ENCODE measurements at places on chromosomes 2 and 18.

GRCh38 chr2:12970861-12971260 lies 254.1 kb downstream of the TRIB2 start:
- no peak for DNase-seq

DNA sequence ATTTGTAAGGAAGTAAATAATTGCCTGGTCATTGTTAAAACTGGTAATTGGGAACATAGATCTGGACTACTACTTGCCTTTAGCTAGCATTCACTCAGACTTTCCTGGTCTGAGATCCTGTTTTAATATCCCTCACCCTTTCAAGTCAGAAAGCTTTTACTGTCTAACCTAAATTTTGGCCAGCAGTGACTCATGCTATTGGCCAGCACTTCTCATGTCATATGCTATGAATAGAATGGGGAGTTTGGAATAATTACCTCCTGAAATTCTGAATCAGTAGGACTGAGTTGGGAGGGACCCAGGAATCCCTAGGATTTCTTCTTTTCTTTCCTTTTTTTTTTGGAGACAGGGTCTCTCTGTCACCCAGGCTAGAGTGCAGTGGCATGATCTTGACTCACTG lies 19.3 kb downstream of the STK36 start:
- no peak for DNase-seq

GRCh38 chr2:31274401-31275075 lies 40.6 kb downstream of the EHD3 start:
- no peak for DNase-seq

GRCh38 chr2:171347591-171348032 lies 86.2 kb downstream of the METTL8 start:
- no peak for DNase-seq

DNA sequence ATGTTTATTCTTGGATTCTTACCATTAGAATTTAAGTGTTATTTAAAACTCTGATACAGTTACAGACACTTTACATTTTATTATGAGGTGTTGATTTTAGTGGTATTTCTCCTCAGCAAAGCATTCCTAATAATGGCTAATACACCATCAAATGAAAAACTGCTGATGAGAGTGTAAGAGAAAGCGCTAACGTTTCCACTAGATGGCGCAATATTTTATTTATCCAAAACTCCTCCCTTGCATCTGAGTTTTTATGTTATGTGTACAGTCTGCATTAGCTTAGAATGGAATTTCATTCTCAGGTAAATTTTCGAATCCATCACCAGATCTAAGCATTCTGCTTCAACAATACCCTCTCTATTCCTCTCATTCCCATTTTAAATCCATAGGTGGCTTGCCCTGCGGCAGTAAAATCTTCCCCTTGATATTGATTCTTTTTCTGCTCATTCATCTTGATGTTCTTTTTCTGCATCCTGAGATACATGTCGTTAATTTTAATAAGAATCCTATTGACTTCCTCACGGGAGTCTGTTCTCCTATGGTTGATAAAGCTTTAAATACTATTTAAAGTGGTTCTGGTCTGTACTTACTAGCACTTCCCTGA lies 53.9 kb downstream of the PRKRA start:
- DNase-seq, result no peak

- DNase-seq, result no peak
Observed at GRCh38 chr2:10269291-10269690, 33.4 kb upstream of the HPCAL1 start.

DNA sequence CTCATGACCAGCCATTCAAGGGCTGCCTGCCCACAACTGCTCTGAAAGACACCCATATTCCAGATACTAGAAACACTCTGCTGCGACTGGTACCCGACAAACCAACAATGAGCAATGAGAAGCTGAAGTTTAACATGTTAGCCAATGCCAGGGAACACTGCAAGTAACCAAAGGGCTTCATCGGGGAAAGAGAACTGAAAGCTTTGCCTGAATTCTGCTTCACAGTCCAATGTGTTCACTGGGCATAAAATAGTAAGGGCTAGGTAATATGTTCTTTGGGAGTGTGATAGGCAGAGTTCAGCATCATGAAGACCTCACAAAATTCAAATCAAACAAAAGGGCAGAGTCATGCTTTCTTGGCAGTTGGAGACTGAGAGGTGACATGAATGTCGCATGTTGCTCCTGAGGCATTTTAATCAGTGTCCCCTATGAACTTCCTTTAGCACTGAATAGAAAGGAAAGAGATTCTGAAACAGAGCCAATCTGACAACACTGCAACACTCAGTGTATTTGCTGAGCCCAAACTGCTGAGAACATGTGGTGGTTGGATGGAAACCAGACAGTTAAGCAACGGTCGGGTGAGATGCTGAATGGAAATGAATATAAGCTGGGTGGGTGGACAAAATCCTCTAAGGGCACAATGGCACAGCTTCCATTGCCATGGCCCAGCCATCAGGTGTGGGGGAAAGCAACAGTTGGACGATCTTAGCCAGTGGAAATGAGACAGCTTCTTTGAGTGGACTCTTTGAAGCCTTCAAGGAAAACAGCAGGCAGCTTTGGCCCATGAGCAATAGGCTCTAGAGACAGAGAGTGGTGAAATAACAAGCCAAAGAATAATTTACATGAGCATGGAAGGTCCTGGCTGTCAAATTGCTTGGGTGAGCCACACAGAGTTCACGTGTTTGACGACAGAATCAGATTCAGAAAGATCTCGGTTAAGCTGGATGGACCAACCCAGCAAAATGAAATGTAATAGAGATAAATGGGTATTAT lies 277.5 kb downstream of the AFF3 start:
- no peak for DNase-seq

- DNase-seq, result no peak
Observed at GRCh38 chr18:72868585-72869225, 918 bp upstream of the NETO1 start.

DNA sequence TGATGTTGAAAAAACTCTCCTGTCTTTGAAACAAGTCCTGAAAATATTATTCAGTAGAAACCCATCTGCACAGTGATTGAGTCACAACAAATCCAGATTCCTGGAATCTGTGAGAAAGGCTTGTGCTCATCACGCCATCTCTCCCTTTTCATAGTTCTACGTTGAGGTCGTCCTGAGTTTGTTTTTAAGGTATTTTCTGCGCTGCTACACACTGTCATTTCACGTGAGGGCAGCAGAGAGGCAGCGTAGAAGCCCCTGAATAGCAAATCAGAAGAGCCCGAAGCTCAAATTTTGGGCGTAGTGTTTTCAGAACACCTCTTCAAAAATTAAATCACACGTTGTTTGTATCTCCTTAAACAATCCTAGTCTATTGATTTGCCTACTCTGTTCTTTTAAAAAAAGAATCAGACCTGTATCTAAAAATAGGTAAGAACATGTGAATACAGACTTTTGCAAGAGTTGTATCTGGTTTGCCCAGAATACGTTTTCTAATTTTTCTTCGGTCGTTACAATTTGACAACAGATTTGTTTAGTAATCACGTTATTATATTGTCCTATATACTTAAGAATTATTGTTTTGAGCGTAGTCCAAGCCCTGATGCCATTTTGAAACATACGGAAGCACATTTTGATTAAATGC lies 61.6 kb upstream of the SLC38A11 start:
- DNase-seq, result no peak

DNA sequence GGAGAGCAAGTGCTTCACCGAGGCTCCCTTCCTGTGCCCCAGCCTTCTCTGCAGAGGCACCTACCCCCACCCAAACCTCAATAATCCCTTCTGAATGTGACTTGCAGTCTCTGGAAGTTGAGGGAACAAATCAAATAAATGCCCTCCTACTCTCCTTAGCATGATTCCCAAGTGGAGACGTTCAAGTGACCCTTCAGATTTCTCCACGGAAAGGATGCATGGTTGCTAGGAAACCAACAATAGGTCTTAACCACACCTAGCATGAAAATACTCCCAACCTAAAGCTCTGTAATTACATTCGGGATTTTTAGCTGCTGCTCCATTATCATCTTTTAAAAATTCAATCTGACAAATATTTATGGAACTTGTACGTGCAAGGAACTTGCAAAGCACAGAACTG lies 50.2 kb upstream of the CABLES1 start:
- DNase-seq, result no peak

GRCh38 chr2:62266433-62267038 lies 70.6 kb downstream of the B3GNT2 start:
- DNase-seq, result no peak

DNA sequence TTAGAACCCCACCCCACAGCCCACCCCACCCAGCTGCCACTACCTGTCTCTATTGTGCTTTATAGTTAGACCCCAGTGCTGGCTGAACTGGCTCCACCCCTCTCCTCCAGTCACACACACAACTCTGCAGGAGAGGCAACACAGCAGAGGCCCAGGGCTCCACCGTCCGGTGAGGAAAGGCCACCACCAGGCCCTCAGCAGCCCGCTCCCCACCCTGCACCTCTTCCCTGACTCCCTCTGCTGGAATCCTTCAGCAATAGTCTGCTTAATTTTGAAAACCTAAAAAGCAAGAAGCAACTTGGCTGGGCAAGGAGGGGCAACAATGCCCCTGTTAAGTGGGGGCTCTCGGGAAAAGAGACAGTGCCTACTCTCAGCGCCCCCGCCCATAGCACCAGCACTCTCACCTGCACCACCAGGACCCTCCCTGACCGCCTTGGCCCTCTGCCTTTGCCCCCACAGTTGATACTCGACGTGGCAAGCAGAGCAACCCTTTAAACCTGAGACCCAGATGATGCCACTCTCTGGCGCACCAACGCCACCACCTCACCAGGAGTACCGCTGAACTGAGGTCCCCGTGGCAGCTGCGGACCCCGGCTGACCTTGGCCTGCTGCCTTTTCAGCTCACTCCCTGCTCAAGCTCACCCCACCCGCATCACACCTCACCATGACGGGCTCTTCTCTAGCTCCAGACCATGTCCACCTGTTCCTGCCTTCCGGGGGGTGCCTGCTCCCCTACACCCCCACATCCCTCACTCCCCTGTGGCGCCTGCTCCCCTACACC lies 45.7 kb downstream of the NDUFA10 start:
- no peak for DNase-seq

- no peak for DNase-seq
Observed at GRCh38 chr18:13580351-13580750, 146.0 kb downstream of the FAM210A start.

DNA sequence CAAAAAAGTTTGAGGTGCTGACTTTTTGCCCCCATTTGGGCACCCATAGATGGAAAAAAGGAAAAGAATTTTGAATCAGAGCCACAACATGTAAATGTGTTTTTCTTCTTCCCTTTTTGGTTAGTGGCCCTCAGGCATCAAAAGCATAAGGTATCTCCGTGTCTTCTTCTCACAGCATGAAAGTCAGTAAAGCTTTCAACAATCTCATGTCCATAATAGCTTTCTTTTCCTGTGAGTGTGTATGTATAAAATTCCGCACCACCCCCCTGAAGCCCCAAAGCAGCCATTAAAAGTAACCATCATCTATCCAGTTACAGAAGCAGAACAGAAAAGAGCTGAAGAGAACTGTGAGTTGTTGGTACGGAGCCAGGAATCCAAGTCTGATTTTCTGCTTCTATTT lies 1539.7 kb upstream of the ACVR2A start:
- DNase-seq, result no peak

GRCh38 chr2:47016172-47016913 lies 100.7 kb upstream of the MCFD2 start:
- no peak for DNase-seq

DNA sequence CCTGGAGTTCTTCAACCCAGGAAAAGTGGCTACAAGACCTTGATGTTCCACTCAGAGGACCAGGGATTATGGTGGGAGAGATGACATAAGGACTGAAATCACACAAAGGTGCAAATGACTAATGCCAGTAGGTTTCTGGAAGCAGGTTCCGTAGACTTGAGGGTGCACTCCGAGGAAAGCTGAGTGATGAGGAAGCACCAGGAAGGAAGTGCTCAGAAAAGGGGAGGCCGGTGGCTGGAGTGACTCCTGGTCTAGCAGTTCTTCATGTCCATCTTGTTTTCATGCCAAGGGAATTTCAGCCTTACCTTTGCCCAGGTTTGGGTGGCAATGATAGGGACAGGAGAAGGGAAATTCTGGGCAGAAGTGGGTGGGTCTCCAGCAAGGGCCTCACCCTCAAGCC lies 74.5 kb downstream of the TMEM17 start:
- DNase-seq, result peak; percentile 56

GRCh38 chr2:221896505-221897151 lies 324.5 kb upstream of the EPHA4 start:
- DNase-seq, result no peak

DNA sequence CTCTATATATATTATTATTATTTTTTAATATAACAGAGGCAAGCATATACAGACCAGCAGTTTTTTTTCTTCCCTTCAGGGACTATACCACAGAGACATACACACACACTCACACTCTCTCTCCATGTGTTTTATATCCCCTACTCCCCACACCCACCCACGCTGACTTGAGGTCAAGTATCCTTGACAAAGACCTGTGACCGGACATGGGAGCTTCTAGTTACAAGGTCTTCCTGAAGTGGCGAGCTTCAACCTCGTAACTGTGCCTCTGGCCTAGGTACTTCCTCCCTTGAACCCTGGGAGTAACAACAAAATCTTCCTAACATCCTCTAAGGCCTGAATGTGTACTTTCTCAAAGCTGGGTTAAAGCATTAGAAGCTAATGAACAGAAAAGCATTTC lies 52.5 kb downstream of the POLR1A start:
- no peak for DNase-seq

DNA sequence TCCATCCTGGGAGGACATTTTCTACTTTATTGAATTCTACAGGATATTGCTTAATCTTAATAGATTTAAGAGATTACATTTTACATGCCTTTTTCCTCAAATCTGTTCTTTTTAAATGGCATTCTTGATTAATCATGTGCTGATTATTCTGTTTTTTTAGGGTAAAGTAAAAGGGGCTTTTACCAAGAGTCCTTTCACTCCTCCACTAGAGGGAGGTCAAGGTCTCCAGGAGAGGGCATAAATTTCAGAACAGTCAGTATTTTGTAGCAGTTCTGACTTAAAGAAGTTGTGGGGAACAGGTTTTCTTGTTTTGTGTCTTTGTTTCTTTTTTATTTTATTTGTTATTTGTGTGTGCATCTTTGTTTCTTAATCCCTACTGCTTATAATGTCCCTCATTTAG lies 25.4 kb downstream of the WDR75 start:
- no peak for DNase-seq

GRCh38 chr2:240308111-240308651 lies 127.3 kb upstream of the GPC1 start:
- no peak for DNase-seq

DNA sequence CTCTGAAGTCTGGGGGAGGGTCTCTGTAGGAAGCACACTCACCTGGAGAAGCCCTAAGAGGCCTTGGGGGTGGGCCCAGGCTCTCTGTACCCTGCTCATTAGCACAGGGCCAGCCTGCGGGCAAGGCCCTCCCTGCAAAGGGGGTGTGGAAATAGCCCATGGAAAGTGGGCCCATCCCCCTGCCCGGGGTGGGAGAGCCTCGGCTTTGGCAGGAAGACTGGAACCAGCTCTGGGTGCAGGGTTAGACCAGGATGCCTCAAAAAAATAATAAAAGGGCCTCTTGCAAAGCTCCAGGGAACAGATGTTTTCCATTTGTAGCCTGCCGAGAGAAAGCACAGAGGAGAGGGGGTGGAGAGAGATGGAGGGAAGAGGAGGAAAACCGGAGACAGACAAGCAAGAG lies 98.7 kb downstream of the STPG4 start:
- DNase-seq, result no peak

- no peak for DNase-seq
Observed at GRCh38 chr2:25251422-25252273, 83.3 kb upstream of the POMC start.
